Mesenchymal stem cell (in vitro differentiated cells and primary cell): ENCODE measurements at places on chromosomes 7 and 10.

DNA sequence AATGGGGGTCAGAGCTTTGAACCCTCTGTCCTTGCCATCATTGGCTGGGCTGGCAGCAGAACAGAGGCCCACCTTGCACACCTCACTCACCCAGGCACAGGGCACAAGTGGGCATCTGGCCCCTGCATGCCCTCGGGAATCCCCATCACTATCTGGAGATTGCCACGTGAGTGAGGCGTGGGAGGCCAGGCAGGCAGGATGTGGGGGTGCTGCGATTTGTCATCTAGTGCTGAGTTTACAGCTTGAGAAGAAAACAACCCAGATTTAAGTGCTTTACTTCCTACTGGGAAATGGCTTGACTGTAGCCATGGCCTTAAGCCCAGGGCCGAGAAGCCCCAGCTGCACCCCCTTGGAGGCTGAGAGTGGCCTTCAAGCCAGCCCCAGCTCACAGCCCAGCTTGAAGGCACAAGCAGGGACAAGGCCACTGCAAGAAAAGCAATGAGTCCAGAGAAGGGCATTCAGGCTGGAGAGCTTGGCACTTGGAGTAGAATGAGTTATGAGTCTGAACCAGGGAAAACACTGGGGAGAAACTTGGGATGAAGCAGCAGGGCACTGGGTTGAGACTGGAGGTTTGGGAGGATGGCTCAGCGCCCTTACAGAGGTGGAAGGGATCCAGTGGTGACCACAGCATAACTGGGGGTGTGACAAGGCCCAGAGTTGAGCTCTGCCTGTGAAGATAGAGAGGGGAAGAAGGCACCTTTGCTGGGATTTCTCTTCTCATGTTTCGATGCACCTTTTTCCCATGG, 123.0 kb downstream of the CXCL12 start:
- H3K36me3 ChIP-seq: no peaks in the 10 kb centered on the region
- H3K4me3 ChIP-seq: no peak overlapping the region
- H3K27me3 ChIP-seq: no peaks in the 10 kb centered on the region
- peaks cover 21% of the 10 kb centered on the region for H3K4me1 ChIP-seq
- peak; percentile 42 for DNase-seq
- no peak overlapping the region for H3K27ac ChIP-seq

DNA sequence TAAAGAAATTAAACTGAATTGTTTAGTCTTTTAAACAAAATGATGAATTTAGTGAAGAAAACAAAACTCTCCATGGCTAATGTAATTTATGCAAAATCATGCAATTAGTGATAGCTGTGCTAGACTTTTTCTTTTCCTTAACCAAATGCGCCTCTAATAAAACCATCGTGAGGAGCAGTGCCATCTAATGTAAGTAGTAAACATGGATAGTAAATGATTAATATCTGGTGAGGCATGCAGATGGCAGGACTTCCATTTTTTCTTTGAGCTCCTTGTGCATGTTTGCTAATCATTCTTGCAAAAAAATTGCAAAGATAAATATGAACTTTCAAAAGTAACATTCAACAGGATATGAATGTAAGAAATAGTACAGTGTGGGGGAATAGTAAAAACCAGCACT, 2.3 kb downstream of the INSYN2A start:
- H3K4me3 ChIP-seq: no peak overlapping the region
- no peak for DNase-seq
- no peaks in the 10 kb centered on the region for H3K27me3 ChIP-seq

DNA sequence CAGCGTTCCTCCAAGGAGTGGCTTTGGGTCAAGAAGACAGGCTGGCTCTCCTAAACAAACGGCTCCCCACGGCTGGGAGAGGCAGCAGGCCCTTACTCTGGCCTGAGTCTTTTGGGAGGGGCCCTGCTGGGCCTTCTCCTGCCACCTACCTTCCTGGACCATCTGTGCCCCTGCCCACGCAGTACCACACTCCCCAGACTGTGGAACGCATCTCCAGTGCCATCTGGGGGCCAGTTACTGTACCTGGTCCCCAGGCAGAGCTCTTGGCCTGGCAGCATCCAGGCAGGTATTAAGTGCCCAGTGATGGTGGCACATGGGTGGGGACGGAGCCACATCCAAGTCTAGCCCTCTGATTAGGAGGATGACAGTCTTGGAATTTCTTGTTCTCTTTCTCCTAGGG, 14.4 kb downstream of the ALKBH4 start:
- peaks cover 19% of the 10 kb centered on the region for H3K4me1 ChIP-seq
- no peak overlapping the region for H3K4me3 ChIP-seq
- H3K36me3 ChIP-seq: peaks cover 17% of the 10 kb centered on the region
- DNase-seq: no peak
- no peaks in the 10 kb centered on the region for H3K27me3 ChIP-seq

GRCh38 chr7:96899108-96899507, 106.2 kb upstream of the DLX6 start:
- H3K27ac ChIP-seq: no peak overlapping the region
- no peaks in the 10 kb centered on the region for H3K36me3 ChIP-seq
- no peak overlapping the region for H3K4me3 ChIP-seq
- H3K27me3 ChIP-seq: no peaks in the 10 kb centered on the region
- no peak for DNase-seq
- no peaks in the 10 kb centered on the region for H3K4me1 ChIP-seq

GRCh38 chr10:78769526-78769925, 299.2 kb upstream of the ZMIZ1 start:
- DNase-seq: no peak
- H3K4me3 ChIP-seq: no peak overlapping the region
- no peak overlapping the region for H3K27ac ChIP-seq
- no peaks in the 10 kb centered on the region for H3K27me3 ChIP-seq
- no peaks in the 10 kb centered on the region for H3K36me3 ChIP-seq
- H3K4me1 ChIP-seq: peaks cover 39% of the 10 kb centered on the region

GRCh38 chr10:12549297-12549696, 199.9 kb downstream of the CAMK1D start:
- H3K4me3 ChIP-seq: no peak overlapping the region
- no peak for DNase-seq
- H3K36me3 ChIP-seq: peaks cover 5% of the 10 kb centered on the region

GRCh38 chr7:49295146-49295545, 370.8 kb downstream of the CDC14C start:
- H3K36me3 ChIP-seq: no peaks in the 10 kb centered on the region
- H3K27me3 ChIP-seq: no peaks in the 10 kb centered on the region
- peak; percentile 49 for DNase-seq
- H3K4me1 ChIP-seq: no peaks in the 10 kb centered on the region
- H3K4me3 ChIP-seq: no peak overlapping the region
